Stimulated activated CD4-positive, alpha-beta T cell treated with anti-CD3 and anti-CD28 coated beads, Interleukin-1b, Interleukin-23, amount 100 ng/mL, for 1 hour (primary cell): ENCODE measurements at places on chromosomes 6 and 20.

DNA sequence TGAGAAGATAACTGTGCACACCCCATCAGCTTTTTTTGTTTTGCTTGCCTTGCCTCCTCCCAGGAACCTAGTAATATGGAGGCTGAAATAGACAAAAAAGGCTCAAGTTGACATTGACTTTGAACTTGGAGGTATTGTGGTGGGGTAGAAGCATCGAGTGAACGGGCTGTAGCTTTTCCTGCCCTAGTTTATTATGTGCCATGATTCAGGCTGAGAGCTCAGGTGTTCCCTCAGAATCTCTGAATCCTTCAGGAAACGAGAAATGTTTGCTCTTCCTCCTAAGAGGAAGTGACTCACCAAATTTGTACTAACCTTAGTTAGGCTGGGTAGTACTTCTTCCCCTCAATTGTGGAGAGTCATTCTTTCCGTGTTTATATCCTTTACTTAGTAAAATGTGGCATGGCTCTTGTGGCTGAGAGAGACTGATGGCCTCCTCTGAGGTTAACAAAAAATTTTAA lies 98.8 kb downstream of the SASH1 start:
- no peak for DNase-seq

GRCh38 chr6:43833223-43833995 lies 63.4 kb downstream of the VEGFA start:
- no peak for DNase-seq

DNA sequence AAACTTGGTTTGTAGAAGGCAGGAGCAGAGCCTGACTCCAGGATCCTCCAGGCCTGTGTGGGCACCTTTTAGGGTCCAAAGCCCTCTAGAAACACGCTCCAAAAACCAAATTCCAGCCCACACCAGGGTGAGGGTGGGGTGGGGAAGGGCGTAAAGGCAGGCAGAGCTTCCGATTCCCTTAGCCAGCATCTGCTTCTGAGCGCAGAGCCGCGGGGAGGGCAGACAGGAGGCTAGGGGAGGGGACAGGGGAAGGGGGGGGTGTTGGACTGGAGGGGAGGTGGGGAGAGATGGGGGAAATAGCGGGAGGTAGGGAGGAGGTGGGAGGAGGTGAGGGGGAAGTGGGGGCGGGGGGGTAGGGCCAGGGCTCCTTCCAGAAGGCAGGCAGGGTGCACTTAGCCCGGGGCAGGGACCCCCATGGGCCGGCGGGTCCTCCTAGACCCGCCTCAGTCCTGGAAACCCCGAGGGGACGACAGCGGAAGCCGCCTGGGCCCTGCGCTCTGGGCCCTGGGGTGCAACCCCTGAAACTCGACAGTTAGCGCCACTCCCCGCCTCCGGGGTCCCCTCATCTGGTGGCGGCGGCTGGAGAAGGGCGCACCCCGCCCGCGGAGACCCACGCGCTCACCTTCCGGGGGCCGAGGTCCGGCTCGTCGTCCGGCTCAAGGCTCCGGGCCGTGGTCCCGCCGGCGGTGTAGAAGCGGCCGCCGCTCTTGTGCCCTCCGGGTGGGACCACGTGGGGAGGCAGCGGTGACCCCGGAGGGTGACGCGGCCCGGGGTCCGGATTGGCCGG lies 22.0 kb upstream of the FRMD1 start:
- DNase-seq, result no peak

- no peak for DNase-seq
Measured at GRCh38 chr6:147954938-147955337, 387.7 kb upstream of the SASH1 start.
